ENCODE measurements at places on chromosomes 5 and 9.
A peak's percentile ranks its signal among the peaks of the same experiment; 100 is the strongest.

GRCh38 chr9:36401164-36401740, 1.2 kb upstream of the RNF38 start:
- DNase-seq: no peak

GRCh38 chr5:181265092-181265671, 4.2 kb upstream of the TRIM52 start:
- no peak for DNase-seq

GRCh38 chr5:57429513-57430120, 53.0 kb downstream of the ACTBL2 start:
- no peak for DNase-seq

- DNase-seq: no peak
Observed at GRCh38 chr5:69415584-69415958, 655 bp downstream of the MARVELD2 start.

DNA sequence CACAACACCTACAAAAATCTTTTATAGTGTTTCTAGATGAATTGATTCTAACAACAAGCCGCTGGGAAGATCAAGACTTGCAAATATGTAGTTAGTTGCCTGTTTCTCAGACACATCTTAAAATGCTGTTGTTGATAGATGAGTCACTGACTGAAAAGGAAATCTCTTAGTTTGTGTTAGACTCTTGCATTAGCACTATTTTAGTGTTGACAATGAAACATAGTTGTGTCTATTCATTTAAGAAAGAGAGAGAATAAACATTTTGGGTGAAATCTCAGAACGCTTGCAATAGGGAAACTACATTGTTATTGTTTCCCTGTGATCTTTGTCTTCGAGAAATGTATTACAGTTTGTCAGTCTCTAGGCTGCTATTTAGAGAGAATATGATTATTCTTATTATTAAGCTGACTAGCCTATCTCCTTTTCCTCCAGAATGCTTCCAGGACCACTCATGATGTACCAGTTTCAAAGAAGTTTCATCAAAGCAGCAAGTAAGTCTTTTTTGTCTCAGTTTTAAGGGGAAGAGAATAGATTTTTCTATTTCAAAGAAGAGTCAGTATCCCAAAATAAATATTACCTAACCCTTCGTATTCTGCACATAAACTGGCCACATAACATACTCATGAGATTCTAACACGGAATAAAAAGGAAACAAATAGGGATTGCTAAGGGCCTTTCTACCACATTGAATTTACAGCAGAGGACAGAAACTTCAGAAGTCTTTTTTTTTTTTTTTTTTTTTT, 285.6 kb downstream of the ARHGAP26 start:
- peak; percentile 64 for DNase-seq

- no peak for DNase-seq
Observed at GRCh38 chr9:110538647-110539041, 40.9 kb downstream of the SVEP1 start.

GRCh38 chr5:167912941-167913665, 378.3 kb upstream of the WWC1 start:
- no peak for DNase-seq

- DNase-seq: no peak
Observed at GRCh38 chr5:2709976-2710689, 41.3 kb downstream of the IRX2 start.

- no peak for DNase-seq
Observed at GRCh38 chr5:117165068-117165467, 590.4 kb upstream of the SEMA6A start.

DNA sequence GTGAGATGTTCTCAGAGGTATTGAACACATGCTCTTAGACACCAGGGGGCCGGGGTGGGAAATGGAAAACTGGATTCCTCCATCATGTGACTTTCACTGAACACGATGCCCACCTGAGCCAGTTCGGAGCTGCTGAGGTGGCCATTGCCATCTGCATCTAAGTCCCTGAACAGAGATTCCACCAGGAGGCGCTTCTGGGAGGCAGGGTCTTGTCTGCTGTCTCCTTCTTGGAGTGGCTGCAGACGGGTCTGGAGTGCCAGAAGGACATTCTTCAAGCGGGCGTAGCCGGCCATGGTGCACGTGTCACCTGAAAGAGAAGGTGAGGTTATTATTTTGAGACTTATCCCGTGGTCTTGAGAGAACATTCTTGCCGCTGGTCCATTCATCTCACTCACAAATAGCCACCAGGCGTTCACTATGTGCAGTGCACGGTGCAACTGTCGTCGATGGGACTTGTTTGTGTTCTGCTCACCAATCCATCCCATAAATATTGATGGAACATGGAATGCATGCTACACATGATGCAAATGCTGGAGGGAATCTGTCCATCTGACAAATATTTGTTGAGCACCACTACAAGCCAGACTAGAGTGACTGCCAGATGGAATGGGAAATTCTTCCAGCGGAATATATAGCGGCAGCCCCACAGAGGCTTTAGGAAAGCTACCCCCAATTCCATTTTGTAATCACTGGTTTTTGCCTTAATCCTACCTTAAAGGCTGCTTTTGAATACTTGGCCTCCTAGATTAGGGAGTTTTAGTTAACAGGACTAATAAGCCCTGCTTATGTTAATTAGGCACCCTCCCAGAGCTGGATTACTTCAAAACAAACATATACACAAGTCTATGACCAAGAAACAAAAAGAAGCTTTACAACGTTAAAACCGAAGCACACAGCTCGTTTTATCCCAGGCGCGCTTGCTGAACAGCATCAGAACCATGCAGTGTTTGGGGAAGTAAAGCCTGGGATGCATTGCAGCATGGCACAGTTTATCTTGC, 264.8 kb downstream of the HSPA4 start:
- DNase-seq: no peak

GRCh38 chr9:38041564-38042243, 27.3 kb downstream of the SHB start:
- no peak for DNase-seq

DNA sequence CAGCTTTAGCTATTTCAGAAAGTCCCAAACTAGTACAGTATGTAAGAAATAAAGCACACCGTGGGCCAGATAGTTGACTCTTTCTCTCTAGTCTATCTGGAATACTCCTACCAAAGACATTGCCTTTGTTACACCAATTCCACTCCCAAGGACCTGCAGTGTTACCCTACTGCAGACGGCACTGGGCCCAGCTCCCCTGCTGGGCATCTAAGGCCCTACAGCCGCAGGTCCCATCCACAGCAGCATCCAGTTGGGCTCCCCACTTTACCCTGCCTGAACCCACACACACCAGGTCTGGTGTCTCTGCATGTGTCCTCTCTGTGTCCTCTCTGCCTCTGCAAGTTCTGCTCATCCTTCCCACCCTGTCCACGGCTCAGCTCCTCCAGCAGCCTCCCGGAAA, 22.5 kb downstream of the TNIP1 start:
- DNase-seq: no peak

- no peak for DNase-seq
Observed at GRCh38 chr5:157446412-157446935, 13.5 kb upstream of the NIPAL4 start.

- no peak for DNase-seq
Observed at GRCh38 chr5:7759951-7760580, 90.9 kb downstream of the CFAP90 start.

DNA sequence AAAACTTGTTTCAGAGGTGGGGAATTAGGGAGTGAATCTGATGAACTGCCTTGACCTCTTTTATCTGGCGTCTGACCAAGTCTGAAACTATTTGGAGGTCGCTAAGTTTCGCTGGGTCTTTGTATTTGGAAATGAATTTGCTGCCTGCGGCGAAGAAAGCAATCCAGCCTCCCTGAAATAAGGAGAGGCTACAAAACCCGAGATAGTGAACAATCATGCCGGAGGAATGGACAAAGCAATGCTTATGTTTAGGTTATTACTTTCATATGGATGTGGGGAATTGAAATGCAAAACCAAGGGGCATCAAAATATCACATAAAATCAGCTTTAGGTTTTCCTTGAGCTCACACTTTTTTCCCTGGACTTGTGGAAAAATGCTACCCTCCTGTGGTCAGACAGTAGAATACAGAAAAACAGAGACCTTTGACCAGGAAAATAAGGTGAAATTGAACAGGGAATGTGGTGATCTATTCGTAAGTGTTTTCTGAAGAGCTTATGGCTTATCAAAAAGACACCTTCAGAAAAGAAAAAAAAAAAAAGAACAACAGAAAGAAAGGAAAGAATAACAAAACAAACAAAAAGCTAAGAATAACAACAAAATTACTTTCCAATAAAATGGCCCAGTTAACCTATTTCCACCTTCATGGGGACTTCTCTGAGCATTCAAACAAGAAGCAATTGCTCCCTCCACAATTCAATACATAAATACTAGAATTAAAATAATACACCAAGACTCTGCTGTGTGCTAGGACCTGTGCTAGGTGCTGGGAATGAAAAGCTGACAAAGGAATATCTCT, 68.6 kb upstream of the DPYSL3 start:
- DNase-seq: no peak

DNA sequence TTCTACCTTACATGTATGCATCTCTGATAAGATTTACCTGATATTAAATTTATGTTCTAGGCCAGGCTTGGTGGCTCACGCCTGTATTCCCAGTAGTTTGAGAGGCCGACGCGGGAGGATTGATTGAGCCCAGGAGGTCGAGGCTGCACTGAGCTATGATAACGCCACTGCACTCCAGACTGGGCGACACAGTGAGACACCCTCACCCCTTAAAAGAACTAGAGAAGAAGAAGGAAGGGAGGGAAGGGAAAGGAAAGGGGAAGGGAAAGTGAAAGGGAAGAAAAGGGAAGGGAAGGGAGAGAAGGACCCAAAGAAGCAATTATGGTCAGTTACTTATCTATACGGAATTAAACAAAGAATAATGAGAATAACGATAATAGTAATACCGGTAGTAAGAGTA, 1.2 kb upstream of the RFK start:
- DNase-seq: no peak

GRCh38 chr5:151618907-151619306, 27.8 kb upstream of the FAT2 start:
- no peak for DNase-seq

DNA sequence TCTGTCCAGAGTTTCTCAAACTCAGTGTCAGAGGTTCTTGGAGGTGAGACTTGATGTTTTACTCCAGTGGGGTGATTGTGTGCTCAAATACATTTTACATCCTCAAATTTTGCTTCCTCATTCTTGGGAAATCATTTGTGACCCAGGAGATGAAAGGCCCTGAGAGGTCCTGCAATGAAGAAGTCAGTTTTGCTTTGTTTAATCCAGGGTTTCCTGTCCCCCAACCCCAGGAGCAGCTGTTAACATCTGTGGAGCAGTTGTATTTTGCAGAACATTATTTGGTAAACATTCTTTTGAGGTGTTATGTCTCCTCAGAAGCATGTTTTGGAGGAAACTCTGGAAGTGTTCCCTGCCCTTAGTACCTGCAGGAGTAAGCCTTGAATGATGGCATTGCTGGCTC, 59.8 kb downstream of the DAB2IP start:
- DNase-seq: no peak

GRCh38 chr5:62653001-62653863, 74.6 kb downstream of the LRRC70 start:
- no peak for DNase-seq

DNA sequence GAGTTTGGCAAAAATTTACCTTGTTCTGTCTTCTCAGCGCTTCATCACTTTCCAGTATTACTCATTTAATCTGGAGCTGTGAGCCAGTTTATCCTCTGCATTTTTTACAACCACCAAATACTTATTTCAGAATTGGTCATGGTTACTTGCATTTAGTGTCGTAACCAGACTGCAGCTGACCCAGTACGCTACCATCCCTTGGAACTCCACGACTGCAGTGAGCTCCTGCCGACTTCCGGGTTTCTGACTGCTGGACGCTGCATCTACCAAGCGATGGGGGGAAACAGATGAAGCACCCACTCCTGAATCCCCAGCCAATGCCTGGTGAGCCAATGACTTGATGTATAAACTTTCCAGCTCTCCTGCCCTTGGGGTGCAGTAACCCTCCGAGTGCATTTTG, 174.4 kb upstream of the PRLR start:
- DNase-seq: no peak

- no peak for DNase-seq
Observed at GRCh38 chr5:75054134-75054930, 2.0 kb upstream of the GCNT4 start.
